ENCODE measurements at places on chromosomes 2 and 18.

DNA sequence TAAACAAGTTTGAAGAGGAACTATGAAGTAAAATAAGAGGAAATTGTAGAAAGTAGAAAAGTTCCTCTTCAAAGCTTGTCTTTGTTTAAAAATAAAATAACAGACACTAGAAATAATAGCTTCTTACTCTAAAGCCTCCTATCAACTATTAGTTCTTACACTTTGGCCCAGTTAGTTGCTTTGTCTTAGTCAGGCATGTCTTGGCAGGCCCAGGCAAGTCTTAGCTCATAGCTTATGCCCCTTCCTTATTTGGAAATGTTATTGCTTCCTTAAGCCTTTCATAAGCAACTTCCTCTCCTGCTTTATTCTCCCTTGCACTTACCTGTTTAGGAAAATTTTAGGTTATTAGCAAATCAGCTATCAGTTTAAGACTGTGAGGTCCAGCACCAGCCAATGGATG, 950.6 kb upstream of the LRATD1 start:
- no peak for DNase-seq

DNA sequence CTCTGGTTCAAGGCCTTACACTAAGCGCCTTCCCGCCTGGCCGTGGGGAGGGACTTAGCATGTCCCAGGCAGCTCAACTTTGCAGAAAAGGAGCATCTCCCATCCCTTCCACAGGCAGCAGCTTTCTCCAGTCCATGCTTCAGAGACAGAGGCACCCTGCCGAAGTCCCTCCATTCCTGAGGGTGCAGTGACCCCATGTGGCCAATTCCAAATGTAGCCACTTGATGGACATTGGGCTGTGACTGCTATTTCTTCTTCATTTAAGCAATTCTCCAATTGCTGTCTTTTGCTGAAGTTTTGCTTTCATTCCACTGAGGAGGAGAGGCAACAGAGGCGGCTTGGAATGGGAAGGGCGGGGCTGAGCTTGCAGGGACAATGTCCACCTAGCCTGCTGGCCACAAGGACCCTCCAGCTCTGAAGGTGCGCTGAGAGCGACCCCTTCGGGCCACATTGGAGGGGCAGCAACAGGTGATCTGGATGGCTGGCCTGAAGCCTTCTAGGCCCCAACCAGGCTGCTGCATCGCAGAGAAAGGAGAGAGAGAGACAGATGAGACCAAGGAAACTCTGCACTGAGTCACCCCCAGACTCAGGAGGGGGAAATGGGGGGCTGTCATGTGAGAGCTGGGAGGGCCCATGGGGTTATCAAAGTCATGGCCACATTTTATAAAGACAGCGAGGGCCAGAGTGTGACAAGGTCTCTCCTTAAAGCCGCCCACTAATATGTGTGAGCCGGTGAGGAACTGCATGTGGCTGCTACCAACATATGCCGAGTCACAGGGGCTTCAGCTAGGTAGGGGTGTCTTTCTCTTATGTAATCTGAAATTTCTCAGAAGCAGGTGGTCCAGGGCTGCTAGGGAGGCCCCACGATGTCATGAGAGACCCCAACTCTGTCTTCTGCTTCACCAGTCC, 61.3 kb downstream of the LONRF2 start:
- DNase-seq, result peak; percentile 26

DNA sequence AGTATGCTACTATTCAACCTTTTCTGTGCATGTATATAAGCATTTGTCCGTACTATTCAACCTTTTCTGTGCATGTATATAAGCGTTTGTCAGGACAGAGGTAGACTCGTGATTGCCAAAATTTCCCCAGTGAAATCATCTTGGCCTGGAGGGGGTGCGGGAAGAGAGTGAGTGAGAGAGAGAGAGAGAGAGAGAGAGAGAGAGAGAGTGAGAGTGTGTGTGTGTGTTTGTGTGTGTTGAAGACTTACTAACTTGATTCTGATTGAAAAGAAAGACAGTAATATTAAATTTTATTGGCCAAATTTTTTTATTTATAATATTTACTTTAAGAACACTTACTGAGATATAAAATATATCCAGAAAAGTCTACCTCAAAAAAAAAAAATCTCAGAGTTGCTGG, 19.1 kb downstream of the FAM117B start:
- DNase-seq, result no peak

DNA sequence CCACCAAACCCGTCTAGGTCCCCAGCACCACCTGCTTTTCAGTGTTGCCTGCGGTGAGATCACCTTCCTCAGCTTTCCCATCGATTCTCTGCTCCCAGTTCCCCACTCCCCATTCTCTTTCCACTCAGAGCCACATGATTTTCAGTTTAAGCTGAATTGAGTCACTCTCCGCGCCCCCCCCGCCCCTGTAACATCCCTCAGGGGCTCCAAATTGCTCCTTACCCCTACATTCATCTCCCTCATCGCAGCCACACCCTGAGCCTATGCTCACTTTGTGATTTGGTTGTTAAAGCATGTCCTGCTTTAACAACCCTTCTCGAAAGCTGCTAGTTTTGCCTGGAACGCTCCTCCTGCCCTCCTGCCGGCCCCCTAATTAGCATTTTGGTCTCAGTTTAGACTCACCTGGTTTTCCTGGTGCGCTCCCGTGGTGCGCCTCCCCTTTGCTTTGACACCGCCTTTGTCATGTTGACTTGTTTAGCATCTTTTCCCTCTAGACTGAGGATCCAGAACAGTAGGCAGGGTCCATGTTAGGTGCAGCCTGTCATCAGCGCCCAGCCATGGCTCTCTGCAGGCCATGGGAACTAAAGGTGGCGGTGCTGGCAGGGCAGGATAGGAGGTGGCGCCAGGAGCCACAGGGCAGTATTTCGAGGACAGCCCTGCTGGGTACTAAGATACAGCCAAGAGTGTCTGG, 60.8 kb downstream of the ST3GAL5 start:
- no peak for DNase-seq

DNA sequence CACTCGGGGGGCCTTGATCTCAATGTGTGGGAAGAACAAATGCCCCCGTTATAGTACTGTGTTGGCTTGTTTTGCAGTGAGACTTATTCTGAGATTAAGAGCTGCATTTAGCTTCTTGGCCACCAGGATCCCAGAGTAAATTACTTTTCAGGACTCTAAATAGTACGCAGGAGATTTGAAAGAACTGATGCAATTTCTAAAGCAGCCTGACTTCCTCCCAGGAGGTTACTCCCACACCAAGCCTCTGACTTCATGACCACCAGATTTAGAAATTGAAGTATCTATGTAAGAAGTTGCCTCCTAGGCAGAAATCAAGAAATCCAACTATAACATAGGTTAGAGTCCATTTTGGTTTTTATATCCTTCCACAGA, 67.0 kb downstream of the FEZ2 start:
- no peak for DNase-seq

DNA sequence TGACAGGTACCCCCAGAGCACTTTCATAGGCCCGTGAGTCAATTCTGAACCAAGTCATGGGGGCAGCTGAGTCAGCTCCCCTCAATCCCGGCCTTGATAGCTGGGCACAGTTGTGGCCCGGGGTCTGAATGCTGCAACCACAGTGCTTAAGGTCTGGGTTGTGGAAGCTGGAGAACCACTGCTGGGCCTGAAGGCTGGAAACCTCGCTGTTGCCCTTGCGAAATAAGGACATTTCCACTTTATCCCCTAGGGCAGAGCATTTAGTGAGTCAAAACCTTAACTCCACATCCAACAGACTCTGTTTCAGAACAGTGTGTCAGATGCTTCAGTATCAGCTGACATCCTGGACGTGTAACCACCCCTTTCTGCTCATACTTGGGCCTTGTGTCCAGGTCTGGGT, 58.6 kb downstream of the SP110 start:
- DNase-seq, result no peak

GRCh38 chr2:232075080-232075479, 113.6 kb downstream of the DIS3L2 start:
- DNase-seq, result no peak

DNA sequence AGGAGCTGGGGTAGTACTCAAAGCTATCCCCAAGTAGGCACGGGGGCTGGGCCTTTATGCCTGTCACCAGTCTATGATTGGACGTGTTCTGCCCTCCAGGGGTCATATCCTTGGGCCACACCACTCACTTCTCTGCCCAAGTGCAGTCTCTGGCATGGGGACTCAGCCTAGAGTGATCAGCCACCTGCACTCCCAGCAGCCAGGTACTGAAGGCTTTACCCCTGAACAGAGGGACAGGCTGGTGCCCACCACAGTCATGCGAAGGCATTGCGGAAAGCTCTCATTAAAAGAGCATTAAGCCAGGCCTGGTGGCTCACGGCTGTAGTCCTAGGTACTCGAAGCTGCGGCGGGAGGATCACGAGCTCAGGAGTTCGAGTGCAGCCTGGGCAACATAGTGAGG, 199.4 kb downstream of the AGAP1 start:
- DNase-seq, result no peak

- peak; percentile 52 for DNase-seq
Measured at GRCh38 chr2:119694845-119695521, 16.0 kb downstream of the TMEM177 start.

DNA sequence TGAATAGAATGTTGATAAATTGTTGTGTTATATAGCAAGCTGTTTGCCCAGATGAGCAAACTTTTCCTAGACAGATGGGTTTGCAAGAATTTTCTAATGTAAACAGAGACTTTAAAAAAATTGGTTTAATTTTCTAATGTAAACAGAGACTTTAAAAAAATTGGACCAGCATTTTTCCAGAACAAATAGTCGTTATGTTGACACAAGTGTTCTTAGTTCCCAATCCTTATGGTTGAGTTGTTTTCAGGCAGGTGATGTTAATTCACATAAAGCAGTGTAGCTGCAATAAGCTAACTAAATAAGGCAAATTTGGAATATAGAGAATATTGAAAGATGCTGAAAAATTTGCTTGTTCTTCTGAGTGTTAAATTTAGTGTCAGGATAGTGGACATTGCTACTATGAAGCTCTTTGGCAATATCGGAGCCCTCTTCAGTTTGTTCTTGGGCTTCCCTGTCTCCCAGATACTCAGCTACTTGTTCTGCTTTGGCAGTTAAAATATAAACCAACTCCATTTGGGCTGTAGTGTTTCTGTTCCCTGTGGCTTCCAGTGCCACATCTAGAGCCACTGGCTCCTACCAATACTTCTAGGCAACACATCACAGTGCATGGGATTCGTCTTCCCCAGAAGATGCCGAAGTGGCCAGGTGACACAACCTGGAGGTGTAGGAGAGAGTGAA, 105.7 kb downstream of the DYNAP start:
- DNase-seq, result no peak

GRCh38 chr2:14257801-14258507, 374.6 kb upstream of the LRATD1 start:
- DNase-seq, result no peak

DNA sequence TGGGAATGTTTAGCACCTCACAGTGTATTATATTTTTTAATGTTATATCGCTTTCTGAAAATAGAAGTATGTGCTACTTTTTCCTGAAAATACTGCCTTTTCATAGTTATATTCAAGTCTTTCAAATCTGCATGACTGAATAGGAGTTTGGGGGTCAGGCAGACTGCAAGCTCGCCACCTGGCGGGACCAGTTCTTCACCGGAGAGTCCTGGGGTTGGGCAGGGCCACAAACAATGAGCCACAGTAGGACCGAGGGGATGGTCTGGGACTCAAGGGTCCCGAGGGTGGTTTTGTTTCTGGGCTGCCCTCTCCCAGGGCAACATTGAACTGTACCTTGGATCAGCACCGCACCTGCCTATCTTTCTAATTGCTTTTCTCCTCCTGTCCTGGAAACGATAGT, 70.6 kb downstream of the VWA3B start:
- no peak for DNase-seq

DNA sequence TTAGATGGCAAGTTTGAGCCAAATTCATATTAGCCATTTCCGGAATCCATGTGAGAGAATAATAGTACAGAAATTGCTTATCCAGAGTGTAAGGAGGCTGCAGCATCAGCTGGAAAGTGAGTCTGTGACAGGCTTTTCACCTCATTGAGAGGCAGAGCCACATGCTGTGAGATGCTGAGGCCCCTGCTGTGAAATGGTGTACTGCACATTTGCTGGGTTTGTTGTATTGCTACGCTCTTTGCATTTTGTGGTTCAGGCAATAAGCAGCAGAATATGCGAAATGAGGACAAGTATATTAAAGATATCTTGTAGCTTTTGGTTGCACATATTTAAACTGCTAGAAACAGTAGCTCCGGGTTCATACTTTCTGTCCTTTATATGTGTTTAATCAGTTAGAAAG, 37.0 kb downstream of the NABP1 start:
- DNase-seq, result peak; percentile 46

- DNase-seq, result no peak
Measured at GRCh38 chr2:71944183-71944550, 203.5 kb downstream of the CYP26B1 start.

GRCh38 chr2:235049719-235050118, 97.9 kb downstream of the SH3BP4 start:
- DNase-seq, result no peak

GRCh38 chr18:12443551-12443950, 35.8 kb downstream of the PRELID3A start:
- DNase-seq, result no peak

DNA sequence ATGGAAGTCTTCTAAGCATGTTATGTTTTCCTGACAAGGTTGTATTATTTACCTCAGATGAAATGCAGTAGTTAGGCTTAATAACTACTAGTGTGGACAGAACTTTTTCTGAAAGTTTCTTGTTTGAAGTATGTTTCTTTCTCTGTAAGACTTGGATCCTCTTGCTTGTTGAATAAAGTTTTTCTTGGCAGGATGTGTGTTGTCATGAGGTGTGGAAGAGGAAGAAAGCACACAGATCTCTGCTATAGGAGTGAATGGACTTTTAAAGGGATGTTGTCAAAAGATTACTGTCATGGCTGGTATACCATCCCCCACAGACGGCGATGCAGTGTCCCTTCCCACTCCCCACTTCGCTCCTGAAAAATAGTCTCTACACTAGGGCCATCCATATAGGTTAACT, 2.6 kb downstream of the CAB39 start:
- no peak for DNase-seq

- no peak for DNase-seq
Measured at GRCh38 chr2:159775021-159775420, 23.0 kb downstream of the CD302 start.

DNA sequence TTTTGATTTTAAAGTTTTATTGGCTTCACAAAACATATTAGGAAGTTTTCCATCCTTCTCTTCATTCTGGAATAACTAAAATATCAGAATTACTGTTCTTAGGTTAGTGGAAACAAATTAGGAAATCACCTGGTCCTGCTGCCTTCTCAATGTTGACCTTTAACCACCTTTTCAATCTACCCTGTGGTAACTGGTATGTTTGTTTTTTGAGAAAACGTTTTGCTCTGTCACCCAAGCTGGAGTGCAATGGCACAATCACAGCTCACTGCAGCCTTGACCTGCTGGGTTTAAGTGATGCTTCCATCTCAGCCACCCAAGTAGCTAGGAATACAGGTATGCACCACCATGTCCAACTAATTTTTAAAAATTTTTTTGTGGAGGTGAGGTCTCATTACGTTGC, 28.4 kb downstream of the ACYP2 start:
- no peak for DNase-seq
